PC-9 (cell line): ENCODE measurements at places on chromosomes 4 and X. TPM values are rescaled to one million over a fixed set of nuclear protein-coding genes. Genes with fewer than 3 reads are reported as not detected.

The ADH1A gene
- not detected in 2 replicates for total RNA-seq

DNA sequence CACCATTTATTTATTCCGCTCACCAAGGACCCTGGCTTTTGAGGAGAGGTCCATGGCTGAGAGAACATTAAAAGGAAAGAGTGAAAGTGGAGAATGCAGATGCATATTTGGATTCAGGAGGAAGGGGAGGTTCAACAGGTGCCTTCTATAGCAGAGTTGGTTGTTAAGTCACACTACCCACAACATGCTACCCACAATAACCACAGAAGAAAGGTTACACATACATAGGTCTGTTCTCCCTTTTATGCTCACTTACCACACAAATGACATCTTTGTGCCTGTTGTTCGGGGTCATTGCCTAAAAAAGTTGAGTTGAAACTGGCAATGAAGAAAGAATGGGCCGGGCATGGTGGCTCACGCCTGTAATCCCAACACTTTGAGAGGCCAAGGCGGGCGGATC is 587.4 kb downstream of the RPA4 start:
- no peaks in the 10 kb centered on the region for H3K4me1 ChIP-seq
- no peak overlapping the region for H3K4me3 ChIP-seq
- no peak overlapping the region for H3K27ac ChIP-seq
- no peaks in the 10 kb centered on the region for H3K36me3 ChIP-seq
- no peaks in the 10 kb centered on the region for H3K27me3 ChIP-seq
- no peak for DNase-seq

The DRP2 gene
- 0.80 and 0.94 TPM in 2 replicates for total RNA-seq

DNA sequence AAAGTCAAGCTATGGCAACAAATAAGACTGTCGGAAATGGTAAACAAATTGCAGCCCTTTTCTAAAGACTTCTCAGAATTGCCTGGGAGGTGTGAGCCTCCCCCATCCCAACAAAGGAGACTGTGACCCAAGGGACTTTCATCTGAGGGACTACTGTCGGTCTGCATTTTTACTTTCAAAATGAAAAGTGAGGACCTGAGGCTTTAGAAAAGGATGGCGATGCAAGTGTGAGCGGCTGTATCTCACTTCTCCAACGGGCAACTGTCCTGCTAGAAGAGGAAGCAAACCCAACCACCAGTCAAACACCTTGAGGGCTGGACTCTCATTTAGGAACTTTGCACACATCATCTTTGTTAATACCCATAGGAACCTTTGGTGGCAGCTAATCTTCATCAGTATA is 62.6 kb upstream of the CLNK start:
- no peaks in the 10 kb centered on the region for H3K4me1 ChIP-seq
- no peak overlapping the region for H3K27ac ChIP-seq
- no peaks in the 10 kb centered on the region for H3K27me3 ChIP-seq
- H3K36me3 ChIP-seq, result no peaks in the 10 kb centered on the region

DNA sequence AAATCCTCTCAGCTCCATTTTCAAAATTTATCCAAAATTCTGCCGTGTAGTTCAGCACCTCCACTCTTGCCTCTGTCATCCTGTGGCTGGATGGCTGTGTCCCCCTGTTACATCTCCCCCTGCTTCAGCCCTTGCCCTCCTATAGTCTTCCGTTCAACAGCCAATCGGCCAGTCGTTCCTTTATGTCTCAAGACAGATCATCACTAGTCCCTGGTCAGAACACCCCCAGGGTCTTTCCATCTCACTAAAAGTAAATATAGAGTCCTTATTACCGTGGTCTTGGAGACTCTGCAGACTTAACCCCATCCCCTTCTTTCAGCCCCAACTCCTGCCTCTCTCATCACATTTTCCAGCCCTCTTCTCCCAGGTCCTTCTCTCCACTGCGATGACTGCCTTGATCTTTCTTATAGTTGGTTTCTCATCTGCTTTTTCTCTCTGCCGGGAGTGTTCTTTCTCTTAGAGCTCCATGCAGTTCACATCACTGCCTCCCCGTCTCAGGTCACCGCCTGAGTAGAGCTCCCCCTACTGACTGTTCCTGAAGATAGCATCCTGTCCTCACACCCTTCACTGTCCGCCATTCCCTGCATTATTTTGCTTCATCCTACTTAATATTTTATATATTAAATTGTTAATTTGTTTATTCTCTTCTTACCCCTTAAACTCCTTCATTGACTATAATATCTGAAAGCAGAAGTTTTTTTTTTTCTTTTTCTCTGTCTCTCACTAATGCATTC is 736.9 kb upstream of the MAGEB2 start:
- H3K4me3 ChIP-seq, result no peak overlapping the region
- DNase-seq, result no peak
- H3K27ac ChIP-seq, result no peak overlapping the region
- H3K4me1 ChIP-seq, result no peaks in the 10 kb centered on the region

DNA sequence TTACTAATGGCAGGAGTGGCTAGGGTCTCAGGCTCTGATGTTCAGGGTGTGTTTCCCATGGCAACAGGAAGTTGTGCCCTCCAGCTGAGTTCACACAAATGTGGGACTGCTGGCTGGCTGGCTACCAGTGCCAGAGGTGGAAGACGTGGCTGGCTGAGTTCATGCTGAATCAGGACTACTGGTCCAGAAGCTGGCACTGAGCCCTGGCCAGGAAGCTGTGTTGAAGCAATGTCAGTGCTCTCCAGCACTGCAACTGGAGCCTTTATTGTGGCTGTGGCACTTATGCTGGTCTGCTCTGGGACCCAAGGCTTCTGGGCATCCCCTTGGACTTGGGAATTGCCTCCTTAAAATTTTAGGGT is 42.0 kb upstream of the ZXDA start:
- no peaks in the 10 kb centered on the region for H3K36me3 ChIP-seq
- H3K27me3 ChIP-seq, result no peaks in the 10 kb centered on the region; the same call in 1 of the 2 replicates
- H3K4me3 ChIP-seq, result no peak overlapping the region
- no peaks in the 10 kb centered on the region for H3K4me1 ChIP-seq
- no peak for DNase-seq

- no peak for DNase-seq
- H3K4me3 ChIP-seq, result no peak overlapping the region
- no peaks in the 10 kb centered on the region for H3K27me3 ChIP-seq
Observed at GRCh38 chr4:2787230-2788100, 5.4 kb upstream of the SH3BP2 start.

The FANCB gene
- total RNA-seq, result 6.8 and 9.5 TPM in 2 replicates

GRCh38 chr4:143773998-143774895 is 73.8 kb upstream of the FREM3 start:
- H3K4me1 ChIP-seq, result no peaks in the 10 kb centered on the region
- no peaks in the 10 kb centered on the region for H3K36me3 ChIP-seq
- no peak overlapping the region for H3K4me3 ChIP-seq
- H3K27me3 ChIP-seq, result no peaks in the 10 kb centered on the region
- peak; percentile 35 for DNase-seq

DNA sequence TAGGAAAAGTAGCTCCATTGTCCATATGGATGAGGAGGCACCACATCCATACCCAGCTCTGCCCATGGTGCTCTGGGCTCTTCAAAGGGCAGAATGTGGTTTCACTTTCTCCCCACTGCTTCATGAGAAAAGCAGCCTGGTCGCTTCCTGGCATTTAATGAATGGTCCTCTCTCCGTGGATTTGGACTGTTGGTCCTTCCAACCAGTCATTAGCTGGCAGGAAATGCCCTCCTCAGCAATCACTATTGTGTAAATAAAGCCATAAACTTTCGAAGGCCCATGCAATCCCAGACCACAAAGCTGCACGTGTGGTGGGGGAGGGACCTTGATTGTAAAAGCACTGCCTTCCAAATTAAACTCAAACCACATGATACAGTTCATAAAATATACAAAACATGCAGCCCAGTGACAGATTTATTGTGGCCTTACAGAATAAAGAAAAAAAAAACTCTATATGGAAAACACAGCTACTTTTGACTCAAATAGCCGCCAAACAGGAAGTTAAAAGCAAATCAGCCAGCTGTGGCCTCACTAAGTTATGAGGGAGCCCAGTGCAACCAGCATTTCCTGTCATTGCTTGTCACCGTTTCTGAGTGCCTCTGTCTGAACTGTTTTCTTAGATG is 8.1 kb downstream of the MBNL3 start:
- H3K27me3 ChIP-seq, result no peaks in the 10 kb centered on the region
- DNase-seq, result peak; percentile 30
- H3K36me3 ChIP-seq, result no peaks in the 10 kb centered on the region
- peak overlapping the region; percentile 47 for H3K27ac ChIP-seq
- no peak overlapping the region for H3K4me3 ChIP-seq

- no peak overlapping the region for H3K4me3 ChIP-seq
- H3K36me3 ChIP-seq, result no peaks in the 10 kb centered on the region
- no peaks in the 10 kb centered on the region for H3K4me1 ChIP-seq
- no peak for DNase-seq
- no peak overlapping the region for H3K27ac ChIP-seq
- no peaks in the 10 kb centered on the region for H3K27me3 ChIP-seq
Observed at GRCh38 chrX:81229229-81229628, 27.3 kb downstream of the SH3BGRL start.

- no peak for DNase-seq
- H3K4me3 ChIP-seq, result no peak overlapping the region
- no peak overlapping the region for H3K27ac ChIP-seq
- no peaks in the 10 kb centered on the region for H3K27me3 ChIP-seq
- H3K36me3 ChIP-seq, result no peaks in the 10 kb centered on the region
Observed at GRCh38 chr4:125975861-125976397, 661.2 kb downstream of the FAT4 start.

The UGT2B11 gene
- not detected in 2 replicates for total RNA-seq

DNA sequence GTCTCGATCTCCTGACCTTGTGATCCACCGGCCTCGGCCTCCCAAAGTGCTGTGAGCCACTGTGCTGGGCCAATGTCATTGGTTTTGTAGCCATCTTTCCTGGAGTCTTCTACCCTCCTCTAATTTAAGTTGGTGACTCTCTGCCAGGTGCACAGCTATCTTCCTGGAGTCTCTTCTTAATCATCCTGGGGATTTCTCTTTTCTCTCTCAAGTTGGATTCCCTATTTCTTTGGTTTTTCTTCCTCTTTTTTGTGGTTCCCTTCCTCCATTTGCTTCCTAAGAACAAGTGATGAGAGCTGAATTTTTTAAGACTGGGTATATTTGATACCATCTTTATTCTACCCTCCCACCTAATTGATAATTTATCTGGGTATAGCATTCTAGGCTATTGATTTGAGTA is 113.8 kb downstream of the SYNPO2 start:
- no peak for DNase-seq
- no peaks in the 10 kb centered on the region for H3K4me1 ChIP-seq
- no peak overlapping the region for H3K4me3 ChIP-seq
- H3K27me3 ChIP-seq, result no peaks in the 10 kb centered on the region
- no peaks in the 10 kb centered on the region for H3K36me3 ChIP-seq
- no peak overlapping the region for H3K27ac ChIP-seq

The NUDT11 gene
- not detected in 2 replicates for total RNA-seq

DNA sequence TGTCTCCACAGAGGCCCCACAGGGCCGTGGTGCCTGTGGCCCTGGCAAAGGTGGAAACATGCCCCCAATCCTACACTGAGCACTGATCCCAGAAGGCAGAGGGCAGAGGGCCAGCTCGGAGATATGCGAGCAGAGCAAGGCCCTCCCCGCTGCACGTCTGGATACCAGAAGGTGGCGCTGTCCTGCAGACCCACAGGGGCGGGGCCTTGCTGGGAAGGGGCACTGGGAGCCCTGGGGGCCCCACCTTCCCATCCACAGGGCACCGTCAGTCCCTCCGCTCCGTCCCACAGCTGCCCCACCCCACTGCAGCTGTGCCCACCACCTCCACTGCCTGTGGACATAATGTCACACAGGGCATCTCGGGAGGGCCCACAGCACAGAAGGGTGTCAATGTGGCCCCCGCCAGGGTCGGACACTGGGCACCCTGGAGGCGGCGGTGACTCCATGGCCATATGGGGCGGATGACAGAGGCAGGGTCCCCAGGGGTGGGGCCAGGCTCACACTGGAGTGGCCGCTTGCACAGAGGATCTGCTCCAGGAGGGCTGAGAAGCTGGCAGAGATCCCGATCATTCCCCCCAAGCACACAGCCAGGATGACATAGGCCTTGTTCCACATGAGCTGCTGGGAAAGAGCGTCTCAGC is 4.8 kb downstream of the SLC49A3 start:
- no peak overlapping the region for H3K4me3 ChIP-seq
- H3K27me3 ChIP-seq, result no peaks in the 10 kb centered on the region
- H3K4me1 ChIP-seq, result peaks cover 19% of the 10 kb centered on the region

DNA sequence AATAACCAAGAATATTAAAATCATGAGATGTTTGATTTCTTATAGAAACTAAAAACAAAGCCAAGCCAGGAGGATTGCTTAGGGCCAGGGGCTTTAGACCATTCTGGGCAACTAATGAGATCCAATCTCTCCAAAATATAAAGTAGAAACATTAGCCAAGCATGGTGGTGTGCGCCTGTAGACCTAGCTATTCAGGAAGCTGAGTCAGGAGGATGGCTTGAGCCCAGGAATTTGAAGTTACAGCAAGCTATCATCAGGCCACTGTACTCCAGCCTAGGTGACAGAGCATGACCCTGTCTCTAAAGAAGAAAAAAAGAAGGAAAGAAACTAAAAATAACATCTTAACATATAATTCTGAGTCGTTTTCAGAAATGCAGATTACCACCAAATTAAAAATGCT is 96.7 kb downstream of the NAF1 start:
- no peaks in the 10 kb centered on the region for H3K27me3 ChIP-seq
- no peak for DNase-seq

DNA sequence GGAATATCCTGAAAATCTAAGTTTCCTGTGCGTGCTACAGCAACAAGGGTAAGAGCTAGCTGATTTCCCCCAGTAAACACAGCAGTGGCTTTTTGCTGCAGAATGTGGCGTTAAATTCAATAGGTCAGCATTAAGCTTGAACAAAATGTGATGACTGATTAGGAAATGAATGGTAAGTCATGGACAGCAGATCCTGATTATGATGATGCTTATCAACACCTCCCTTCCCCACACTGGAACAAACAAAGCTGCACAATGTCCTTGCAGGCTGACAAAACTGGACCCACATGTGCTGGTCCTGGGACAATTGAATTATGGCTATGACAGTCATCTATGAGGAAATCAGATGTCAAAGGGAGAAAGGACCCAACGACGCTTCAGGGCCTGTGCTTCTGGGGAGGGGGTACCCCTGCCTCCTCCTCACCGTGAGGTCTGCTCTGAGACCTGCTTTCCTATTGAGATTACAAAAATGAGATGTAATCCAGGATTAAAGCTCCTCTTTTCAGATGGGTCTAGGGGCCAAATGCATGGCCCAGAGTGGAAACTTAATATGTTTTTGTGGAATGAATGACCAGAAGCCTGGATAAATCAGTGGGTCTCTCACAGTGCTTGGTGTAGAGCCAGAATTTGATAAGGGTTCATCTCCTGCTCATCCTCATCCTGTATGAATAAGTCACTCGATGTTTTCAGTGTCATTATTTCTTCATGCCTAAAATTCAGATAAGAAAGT is 32.0 kb upstream of the BOD1L1 start:
- 0 out of 2 replicates have a peak, but pooled peaks cover 13% of the 10 kb centered on the region for H3K4me1 ChIP-seq
- no peaks in the 10 kb centered on the region for H3K27me3 ChIP-seq
- no peaks in the 10 kb centered on the region for H3K36me3 ChIP-seq
- no peak overlapping the region for H3K4me3 ChIP-seq
- H3K27ac ChIP-seq, result no peak overlapping the region

- H3K4me3 ChIP-seq, result no peak overlapping the region
- H3K36me3 ChIP-seq, result no peaks in the 10 kb centered on the region
- H3K4me1 ChIP-seq, result no peaks in the 10 kb centered on the region
- H3K27me3 ChIP-seq, result no peaks in the 10 kb centered on the region
- DNase-seq, result no peak
- H3K27ac ChIP-seq, result no peak overlapping the region
Observed at GRCh38 chrX:47571896-47572295, 10.3 kb upstream of the TIMP1 start.
